ENCODE measurements at places on chromosomes 13 and 19. TPM values are rescaled to one million over a fixed set of nuclear protein-coding genes. Genes with fewer than 3 reads are reported as not detected.

Gene CPB2
- total RNA-seq: 1.6 TPM

Gene ZNF880
- 29.0 TPM for total RNA-seq

Gene RASIP1
- total RNA-seq: 2.7 TPM

Gene AXL
- total RNA-seq: 66.0 TPM

Gene ACER1
- total RNA-seq: not detected

Gene PLPPR3
- total RNA-seq: not detected

Gene LPAR2
- 23.2 TPM for total RNA-seq

Gene LILRB2
- not detected for total RNA-seq

Gene BLVRB
- total RNA-seq: 126 TPM

Gene SLC7A9
- total RNA-seq: 0.39 TPM

Gene RNF225
- 2.8 TPM for total RNA-seq

Gene FRY
- 0.11 TPM for total RNA-seq

Gene PRR22
- total RNA-seq: not detected

Gene OR7A5
- 4.7 TPM for total RNA-seq

Gene CCDC122
- 11.4 TPM for total RNA-seq

Gene TNFSF13B
- total RNA-seq: 0.43 TPM

Gene TUBB4A
- total RNA-seq: not detected

Gene CYP4F12
- not detected for total RNA-seq

Gene MISP
- 11.0 TPM for total RNA-seq

Gene ZBTB32
- not detected for total RNA-seq
